ENCODE measurements at places on chromosomes 2 and 18.

GRCh38 chr18:56984731-56985130 is 162.2 kb upstream of the BOD1L2 start:
- no peak for DNase-seq

- no peak for DNase-seq
These were observed 812.7 kb downstream of the DCDC2C start for GRCh38 chr2:4515871-4516761.

- DNase-seq, result no peak
These were observed 28.2 kb upstream of the ACAA2 start for GRCh38 chr18:49841236-49842217.

DNA sequence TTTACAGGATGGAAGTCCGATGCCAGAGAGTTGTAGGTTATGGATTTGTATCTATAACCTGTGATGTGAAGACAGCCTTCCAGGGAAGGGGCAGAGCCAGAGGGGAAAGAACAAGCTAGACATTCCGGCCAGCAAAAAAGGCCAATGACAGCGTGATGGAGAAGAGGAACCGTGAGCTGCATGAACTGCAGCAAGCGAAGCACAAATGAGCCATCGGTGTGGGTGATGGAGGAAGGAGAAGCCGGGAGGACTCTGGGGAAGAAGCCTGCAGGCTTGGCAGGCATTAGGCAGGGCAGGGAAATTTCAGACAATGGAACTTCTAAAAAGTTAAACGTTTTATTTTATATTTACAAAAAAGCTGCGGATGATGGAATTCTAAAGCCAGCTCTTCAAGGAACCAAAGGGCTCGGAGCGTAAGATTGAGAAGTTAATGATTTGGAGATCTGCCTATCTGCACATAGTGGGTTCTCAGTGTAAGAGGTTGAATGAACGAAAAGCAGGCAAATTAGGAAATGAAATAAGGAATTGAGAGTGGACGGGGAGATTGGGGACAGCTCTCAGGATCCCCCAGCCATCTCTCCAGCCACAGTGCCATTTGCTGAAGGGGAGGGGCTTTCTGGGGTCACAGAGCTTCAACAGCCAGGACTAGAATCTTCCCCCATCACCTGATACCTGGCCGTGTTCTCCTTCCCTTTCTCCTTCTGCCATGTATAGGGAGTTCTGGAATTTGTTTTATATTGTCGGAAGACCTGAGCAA is 28.4 kb downstream of the NGEF start:
- DNase-seq, result no peak

- no peak for DNase-seq
These were observed 161.0 kb downstream of the BARD1 start for GRCh38 chr2:214648520-214648919.

GRCh38 chr18:2537296-2537695 is 34.0 kb downstream of the METTL4 start:
- no peak for DNase-seq

GRCh38 chr18:11974741-11975325 is 6.5 kb upstream of the IMPA2 start:
- DNase-seq, result no peak

- no peak for DNase-seq
These were observed 5.9 kb upstream of the RPL37A start for GRCh38 chr2:216492597-216493333.
